ENCODE measurements at places on chromosomes 13 and 19.

DNA sequence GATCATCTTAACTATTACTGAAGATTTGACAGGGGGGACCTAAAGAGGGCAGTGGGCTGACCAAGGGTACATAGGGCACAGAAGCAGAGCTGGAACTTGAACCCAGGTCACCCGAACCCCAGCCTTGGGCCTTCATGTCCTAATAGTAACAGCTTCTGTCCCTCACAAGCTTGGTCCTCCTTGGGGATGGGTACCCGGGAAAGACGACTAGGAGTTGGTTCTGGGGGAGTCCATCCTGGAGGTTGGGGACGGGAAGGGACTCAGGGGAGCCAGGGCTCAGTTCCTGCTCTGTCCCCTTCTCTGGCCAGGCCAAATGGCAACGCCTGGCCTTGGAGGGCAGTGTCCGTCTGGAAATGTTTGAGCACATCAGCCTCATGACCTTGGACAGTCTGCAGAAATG is 39.6 kb upstream of the CYP4F8 start:
- no peak for DNase-seq

GRCh38 chr13:73754241-73754640 is 380.0 kb downstream of the KLF12 start:
- DNase-seq, result no peak

DNA sequence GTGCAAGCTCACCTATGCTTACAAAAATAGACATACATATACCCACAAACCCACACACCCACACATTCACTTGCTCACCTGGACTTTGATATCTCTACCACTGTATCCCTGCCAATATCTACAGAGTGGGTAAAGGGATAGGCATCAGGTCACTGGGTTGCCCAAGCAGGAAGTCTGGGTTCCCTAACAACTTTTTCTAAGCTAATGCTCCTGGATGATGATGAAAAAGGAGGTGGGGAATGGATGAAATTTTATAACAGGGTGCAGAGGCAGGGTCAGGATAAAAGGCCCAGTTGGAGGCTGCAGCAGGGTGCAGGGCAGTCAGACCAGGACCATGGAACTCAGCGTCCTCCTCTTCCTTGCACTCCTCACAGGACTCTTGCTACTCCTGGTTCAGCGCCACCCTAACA is at the start of gene CYP2B6:
Gene CYP2B6 (plus strand): TSS at position 311 of the 410 bp plus-strand sequence. CDS start 24 bp downstream, at position 335.
- no peak for DNase-seq

- no peak for DNase-seq
Observed at GRCh38 chr13:35512271-35512920, 35.9 kb upstream of the MAB21L1 start.

GRCh38 chr13:45518525-45519245 is 53.9 kb downstream of the COG3 start:
- DNase-seq, result no peak

GRCh38 chr19:9791552-9792205 is 23.1 kb upstream of the ZNF846 start:
- DNase-seq, result peak; percentile 98

- DNase-seq, result no peak
Observed at GRCh38 chr13:62119739-62120700, 704.4 kb upstream of the PCDH20 start.

DNA sequence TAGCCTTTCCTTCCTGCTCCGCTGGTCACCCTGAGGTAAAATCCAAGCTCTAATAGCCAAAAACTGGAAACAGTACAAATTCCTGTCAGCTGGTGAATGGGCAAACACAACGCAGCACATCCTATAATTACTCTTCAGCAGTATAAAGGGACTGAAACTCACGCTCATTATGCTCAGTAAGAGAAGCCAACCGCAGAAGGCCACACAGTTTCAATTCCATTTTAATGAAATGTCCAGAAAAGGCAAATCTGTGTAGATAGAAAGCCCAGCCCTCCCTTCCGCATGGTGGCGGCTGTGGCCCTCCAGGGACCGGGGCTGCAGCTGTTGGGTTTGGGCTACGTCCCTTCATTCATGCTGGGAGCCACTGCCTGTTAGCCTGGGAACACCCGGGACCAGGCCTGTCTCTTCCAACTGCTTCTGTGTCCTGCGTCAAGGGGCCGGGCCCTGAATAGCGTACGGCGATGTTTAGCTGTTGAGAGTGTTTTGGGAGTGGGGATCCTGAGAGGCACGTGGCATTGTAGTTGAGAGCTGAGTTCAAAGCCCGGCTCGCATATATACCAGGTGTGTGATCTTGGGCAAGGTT is 23.5 kb downstream of the NKPD1 start:
- DNase-seq, result no peak

DNA sequence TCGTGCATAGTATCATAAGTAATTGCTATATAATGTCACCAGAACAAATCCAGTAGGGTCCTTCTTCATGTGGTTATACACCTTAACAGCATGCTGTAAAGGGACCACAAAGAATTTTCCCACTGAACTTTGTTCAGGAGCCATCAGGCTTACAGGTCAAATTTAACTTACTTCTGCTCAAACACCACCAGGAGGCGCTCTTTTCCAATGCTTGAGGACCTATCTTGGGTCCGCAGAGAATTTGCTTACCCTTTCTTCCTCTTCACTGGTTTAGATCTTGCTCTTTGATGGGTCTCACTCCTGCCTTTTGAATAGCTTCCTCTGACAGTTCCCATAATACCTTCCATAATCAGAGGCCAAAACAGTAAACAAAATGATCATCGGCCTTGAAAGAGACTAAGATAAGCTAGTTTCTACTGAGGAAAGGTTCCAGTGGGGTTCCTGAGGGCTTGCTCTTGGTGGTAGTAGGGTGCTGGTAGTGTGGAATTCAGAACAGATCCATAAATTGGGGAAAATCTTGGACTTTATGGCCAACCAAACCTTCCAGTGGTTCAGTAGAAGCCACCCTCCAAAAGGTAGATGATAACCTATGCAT is 37.4 kb downstream of the SCGB2B2 start:
- DNase-seq, result no peak

DNA sequence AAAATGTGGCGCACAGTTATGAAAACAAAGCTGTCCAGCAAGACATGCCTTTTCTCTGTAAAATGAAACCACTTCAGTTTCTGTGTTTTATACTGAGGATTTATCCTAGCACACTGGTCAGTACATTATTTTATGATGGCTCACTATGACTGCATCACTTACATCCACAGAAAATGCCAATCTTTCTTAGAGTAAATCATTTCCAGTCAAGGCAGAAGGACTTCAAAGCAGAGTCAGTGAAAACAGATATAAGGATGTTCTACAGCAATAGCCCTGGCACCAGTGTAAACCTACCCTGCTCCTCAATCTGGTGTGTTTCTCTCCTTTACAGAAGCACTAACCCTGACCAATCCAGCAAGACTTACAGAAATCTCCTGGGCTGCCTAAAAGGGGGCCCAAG is 473.5 kb downstream of the GPC6 start:
- DNase-seq, result no peak

DNA sequence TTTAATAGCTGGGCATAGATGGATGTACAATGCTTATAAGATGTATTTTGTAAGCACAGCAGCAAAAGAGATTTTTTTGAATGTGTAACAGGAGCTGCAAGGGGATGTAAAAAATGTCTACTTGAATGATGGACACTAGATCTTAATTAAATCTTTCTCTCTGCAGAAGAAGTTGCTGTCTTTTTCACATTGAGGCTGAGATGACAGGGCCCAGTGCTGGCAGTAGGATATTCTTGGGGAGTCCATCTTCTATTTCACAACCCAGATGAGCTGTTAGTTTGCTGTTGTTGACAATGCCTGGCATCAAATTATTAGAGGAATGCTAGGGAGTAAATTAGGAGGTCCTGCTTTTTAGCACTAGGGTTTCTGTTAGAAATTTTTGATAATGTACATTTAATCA is 698.7 kb downstream of the SLITRK5 start:
- no peak for DNase-seq

DNA sequence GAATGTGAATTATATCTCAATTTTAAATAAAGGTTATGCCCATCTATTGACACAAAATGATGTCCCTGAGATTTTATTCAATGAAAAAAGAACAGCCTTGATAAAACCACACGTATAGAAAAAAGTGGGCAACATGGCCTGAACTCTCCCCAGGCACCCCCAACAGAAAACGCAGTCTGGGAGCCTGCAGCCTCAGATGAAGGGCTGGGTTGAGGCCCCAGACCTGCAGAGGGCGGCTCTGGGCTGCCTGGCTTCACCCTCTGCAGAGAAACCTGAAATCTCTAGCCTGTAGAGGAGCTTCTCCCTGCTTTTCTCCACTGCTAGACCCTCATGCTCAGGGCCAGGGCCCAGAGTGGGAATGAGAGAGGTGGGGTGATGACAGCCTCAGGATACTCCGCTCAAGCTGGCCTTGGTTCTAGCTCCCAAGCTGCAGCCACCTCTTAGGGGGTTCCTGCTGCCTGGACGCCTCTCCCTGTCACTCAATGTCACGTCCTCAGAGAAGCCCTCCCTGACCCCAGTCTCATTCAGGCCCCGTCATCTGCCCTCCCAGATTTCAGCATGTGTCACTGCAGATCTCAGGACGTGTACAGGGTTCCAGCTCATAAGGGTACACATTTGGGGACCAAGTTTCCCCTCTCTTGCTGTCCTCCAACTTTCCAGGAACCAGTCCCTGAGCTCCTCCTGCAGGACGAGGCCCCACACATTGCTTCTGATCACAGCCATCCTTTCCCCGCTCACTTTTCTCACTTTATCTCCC is 1.8 kb downstream of the MBD3 start:
- no peak for DNase-seq

GRCh38 chr19:38389101-38389925 is 816 bp downstream of the SPRED3 start:
- peak; percentile 60 for DNase-seq

DNA sequence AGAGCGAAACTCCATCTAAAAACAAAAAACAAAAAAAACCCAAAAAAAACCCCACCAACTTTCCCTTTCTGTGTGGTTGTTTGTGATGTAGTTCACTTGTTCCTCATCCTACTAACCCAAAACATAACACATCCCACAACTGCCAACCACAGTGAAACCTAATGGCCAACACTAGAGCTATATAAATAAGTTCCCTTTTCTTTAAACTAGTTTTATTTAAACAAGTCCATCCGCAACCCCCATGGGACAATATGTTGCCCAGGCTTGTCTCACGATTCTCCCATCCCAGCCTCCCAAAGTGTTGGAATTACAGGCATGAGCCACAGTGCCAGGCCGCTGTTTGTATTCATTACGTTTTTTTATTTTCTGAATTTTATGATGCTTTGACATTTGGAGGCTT is 71.2 kb upstream of the ADGRE5 start:
- no peak for DNase-seq

GRCh38 chr13:59674616-59675015 is 489.1 kb downstream of the DIAPH3 start:
- DNase-seq, result no peak

GRCh38 chr19:34474233-34474989 is 7.1 kb upstream of the WTIP start:
- DNase-seq, result no peak

DNA sequence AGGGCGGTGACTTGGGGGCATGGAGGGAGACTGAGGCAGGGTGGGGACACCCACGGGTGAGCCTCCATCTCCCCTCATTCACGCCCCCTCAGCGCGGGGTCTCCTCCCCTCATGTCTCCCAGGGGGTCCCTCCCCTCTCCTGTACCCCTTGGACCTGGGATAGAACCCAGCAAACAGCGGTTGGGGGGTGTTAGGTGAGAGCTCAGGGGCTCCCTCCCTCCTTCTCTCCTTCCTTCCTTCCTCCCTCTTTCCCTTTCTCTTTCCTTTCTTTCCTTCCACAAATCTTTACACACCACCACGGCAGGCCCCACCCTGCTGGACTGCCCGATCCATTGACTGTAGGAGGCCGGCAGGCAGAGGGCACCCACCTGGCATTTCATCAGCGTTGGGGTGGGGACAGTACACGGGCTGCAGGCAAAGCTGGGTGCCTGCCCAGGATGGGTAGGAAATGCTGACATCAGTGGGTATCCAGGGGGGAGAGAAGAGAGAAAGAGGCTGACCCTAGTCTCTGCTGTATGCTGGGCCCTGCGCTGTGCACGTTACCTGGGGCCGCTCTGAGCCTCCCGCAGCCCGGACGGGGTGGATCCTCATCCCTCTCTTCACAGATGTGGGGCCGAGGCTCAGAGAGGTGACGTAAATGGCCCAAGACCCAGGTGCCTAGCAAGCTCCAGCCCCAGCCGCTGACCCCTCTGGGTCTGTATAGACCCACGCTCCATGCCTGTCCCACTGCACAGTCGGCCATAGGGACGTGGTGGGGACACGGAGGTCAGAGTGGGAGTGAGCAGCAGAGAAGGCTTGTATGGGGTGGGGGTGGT is 3.5 kb downstream of the SSC5D start:
- DNase-seq, result no peak

GRCh38 chr19:28868836-28869235 is 344.1 kb downstream of the UQCRFS1 start:
- DNase-seq, result no peak

DNA sequence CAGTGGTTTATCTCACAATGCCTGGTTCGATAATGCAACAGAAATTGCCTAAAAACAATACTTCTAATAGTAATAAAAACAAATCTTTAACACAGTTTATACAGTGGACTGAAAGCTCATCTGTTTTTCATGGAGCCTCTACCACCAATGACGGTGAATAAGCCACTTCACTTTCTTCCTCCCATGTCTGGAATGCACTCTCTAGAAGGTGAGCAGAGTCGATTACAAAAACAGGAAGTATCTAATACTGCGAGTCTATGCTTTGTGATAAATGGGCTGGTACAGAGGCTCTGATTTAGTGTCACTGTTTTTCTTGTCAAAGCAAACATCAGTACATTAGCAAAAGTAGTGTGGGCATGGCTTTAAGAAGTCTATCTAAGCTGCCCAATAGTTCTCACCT is 1348.6 kb upstream of the SLC10A2 start:
- no peak for DNase-seq

GRCh38 chr19:1066251-1066747 is 668 bp upstream of the ARHGAP45 start:
- DNase-seq, result no peak

DNA sequence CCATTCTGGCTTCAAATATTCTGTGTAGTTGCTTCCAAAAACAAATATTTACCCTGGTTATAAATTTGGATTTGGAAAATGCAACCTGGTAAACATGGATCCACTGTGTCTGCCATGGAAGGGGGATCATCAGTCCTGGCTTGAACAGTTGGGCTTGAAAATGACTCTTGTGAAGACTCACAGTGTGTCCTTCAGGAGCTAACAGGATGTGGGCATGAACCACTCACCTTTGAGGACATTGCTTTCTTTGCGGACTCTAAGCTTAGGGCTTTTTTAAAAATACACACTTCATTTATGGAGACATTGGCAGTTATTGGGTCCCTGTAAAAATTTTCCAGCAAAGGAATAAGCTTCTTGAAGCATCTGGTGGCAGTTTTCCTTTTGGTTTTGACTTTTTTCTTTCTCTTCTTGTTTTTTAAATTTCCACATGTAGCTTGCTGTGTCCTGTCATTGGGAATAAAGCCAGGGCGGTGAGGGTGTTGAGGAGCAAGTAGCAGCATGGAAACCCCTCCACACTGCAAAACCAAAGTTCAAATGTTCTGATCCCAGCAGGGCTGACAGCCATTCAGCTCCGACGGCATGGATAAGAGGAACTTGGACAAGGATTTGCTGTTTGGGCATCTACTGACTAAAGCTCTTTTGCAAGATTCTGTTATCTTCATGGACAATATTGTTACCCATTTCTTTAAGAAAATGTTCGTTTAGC is 39.5 kb upstream of the SERP2 start:
- no peak for DNase-seq
